ENCODE measurements at places on chromosomes 13 and 19.

DNA sequence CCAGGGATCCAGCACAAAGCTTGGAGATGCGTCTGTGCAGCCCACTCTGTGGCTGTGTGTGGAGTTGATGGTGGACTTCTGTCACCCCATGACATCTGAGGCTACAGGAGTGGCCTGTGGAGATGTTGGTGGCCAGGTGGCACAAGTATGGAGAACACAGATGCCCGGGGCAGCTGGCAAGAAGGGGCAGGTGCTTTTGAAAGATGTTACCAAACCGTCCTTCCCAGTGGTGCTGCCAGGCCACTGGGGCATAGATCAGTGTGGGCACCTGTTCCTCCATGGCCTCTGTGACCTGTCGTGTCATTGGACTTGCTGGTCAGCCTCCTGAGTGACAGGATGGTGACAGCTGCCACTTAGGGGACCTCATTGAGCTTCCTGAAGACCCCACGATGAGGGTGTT, 36.2 kb downstream of the KDM4B start:
- no peak for DNase-seq

DNA sequence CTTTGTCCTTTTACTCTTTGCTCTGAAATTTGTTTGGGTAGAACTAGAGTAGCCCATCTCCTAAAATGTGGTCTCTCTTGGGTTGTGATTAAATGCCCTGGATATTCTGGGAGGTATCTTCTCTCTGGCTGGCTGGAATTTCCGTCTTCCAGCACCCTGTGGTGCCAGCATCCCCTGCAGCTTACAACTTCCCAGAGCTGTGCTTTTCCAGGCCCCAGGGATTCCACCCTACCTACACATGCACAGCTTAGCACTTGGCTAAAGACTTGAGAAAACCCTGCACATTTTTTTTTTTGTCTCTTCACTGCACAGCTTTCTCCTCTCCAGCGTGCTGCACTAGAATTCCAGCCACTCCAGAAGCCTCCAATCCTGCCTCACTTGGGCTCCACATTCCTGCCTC, 334.7 kb downstream of the IRS2 start:
- DNase-seq: no peak

DNA sequence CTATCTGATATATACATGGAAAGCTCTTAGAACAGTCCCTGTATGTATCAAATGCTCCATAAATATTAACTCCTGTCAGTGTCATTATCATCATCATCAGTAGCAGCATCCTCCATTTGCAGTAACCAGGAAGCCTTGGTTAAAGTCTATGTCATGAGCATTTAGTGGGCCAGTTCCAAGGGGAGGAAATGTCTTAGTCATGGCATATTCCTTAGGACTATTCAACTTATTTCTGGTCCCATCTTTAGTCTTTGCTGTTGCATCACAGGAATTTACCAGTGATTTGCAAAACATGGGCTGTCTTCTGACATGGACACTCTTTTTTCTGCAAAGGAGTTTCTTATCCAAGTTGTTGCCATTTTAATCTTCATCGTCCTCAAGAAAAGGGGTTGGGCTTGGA, 98.4 kb downstream of the WDFY2 start:
- DNase-seq: no peak

- no peak for DNase-seq
Observed at GRCh38 chr13:106599875-106600797, 32.2 kb upstream of the ARGLU1 start.

- no peak for DNase-seq
Observed at GRCh38 chr19:23913931-23914330, 755 bp upstream of the ZNF726 start.
